Muscle of leg (tissue), 16 donors: ENCODE measurements at places on chromosomes 7 and 10. TPM values are rescaled to one million over a fixed set of nuclear protein-coding genes. Genes with fewer than 3 reads are reported as not detected.

DNA sequence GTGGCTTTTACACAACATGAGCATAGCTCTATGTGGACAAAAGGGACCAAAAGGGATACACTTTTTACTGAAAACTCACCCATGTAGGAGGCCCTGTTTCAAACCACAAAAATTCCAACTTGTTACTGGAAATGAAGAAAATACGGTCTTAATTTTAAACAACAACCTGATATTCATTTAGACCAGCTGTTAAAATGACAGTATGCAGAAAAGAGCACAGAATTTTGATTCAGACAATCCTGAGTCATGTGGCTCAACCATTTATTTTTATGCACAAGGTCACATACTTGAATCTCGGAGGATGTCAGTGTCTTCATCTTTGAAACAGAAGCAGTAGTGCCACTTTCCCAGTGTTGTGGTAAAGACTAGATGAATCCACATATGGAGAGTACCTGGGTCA lies 426.5 kb upstream of the NFE2L3 start:
- no peak for DNase-seq
- H3K36me3 ChIP-seq = no peaks in the 10 kb centered on the region
- H3K4me3 ChIP-seq = no peak overlapping the region

GRCh38 chr10:37289833-37290464 lies 164.6 kb downstream of the ANKRD30A start:
- H3K27me3 ChIP-seq = no peaks in the 10 kb centered on the region
- no peak overlapping the region for H3K27ac ChIP-seq
- DNase-seq = no peak
- H3K36me3 ChIP-seq = no peaks in the 10 kb centered on the region

GRCh38 chr7:155172141-155172540 lies 102.0 kb downstream of the HTR5A start:
- H3K27ac ChIP-seq = no peak overlapping the region
- no peak for DNase-seq
- no peaks in the 10 kb centered on the region for H3K36me3 ChIP-seq
- H3K4me3 ChIP-seq = no peak overlapping the region

ARMS2 gene
- not detected for total RNA-seq

ASB4 gene
- total RNA-seq = 32.5 TPM
